ENCODE measurements at places on chromosomes 3 and 15. TPM values are rescaled to one million over a fixed set of nuclear protein-coding genes. Genes with fewer than 3 reads are reported as not detected.

TGM5 gene
- total RNA-seq: not detected

CIP2A gene
- total RNA-seq: 29.9 TPM

SNX1 gene
- 40.3 TPM for total RNA-seq

SORD gene
- total RNA-seq: 15.5 TPM

SPTBN5 gene
- 7.0 TPM for total RNA-seq

NDN gene
- 38.0 TPM for total RNA-seq

ARRDC4 gene
- total RNA-seq: 1.6 TPM

NR1I2 gene
- 0.15 TPM for total RNA-seq

CACNA1D gene
- not detected for total RNA-seq

DALRD3 gene
- 25.1 TPM for total RNA-seq

PLA2G4E gene
- not detected for total RNA-seq

ADCY5 gene
- total RNA-seq: not detected

PIAS1 gene
- total RNA-seq: 6.7 TPM

IFRD2 gene
- 107 TPM for total RNA-seq

GOLGA8Q gene
- not detected for total RNA-seq

KBTBD13 gene
- not detected for total RNA-seq

TMEM108 gene
- not detected for total RNA-seq

POMGNT2 gene
- 5.2 TPM for total RNA-seq

GRM2 gene
- total RNA-seq: not detected

ST8SIA2 gene
- not detected for total RNA-seq

Data from epithelial cell of umbilical artery (primary cell).